ENCODE measurements at places on chromosomes 1 and 21.

DNA sequence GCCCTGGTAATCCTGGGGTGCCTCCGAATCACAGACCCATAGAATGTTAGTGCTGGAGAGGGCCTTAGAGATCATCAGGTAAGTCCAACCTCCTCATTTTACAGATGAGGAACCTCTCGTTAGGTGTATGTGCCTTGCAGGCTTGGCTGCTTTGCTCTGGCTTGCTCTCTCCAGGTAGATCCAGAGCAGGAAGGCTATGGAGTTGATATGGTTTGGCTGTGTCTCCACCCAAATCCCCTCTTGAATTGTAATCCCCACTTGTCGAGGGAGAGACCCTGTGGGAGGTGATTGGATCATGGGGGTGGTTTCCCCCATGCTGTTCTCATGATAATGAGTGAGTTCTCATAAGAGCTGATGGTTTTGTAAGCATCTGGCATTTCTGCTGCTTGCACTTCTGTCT, 186.0 kb upstream of the PLXNA2 start:
- DNase-seq: no peak

GRCh38 chr1:231982871-231983587, 356.4 kb downstream of the DISC1 start:
- no peak for DNase-seq

- DNase-seq: no peak
Observed at GRCh38 chr1:180230791-180231505, 884 bp downstream of the LHX4 start.

GRCh38 chr21:41358193-41359166, 3.3 kb upstream of the MX2 start:
- DNase-seq: no peak

DNA sequence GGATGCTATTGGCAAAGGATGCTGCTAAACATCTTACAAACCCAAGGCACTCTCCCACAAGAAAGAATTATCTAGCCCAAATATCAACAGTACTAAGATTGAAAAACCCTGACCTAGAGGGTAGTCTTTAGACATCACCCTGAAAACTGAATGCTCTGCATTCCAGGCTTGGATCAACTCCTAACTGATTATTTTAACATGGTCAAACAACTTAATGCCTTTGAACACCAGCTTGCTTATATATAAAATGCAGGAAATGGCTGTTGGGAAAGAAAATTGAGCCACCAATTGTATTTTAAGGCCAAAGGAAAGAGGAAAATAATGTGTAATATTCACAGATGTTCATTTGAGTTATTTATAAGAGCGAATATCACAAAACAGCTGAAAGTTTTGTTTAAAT, 72.2 kb upstream of the C1orf87 start:
- DNase-seq: no peak

DNA sequence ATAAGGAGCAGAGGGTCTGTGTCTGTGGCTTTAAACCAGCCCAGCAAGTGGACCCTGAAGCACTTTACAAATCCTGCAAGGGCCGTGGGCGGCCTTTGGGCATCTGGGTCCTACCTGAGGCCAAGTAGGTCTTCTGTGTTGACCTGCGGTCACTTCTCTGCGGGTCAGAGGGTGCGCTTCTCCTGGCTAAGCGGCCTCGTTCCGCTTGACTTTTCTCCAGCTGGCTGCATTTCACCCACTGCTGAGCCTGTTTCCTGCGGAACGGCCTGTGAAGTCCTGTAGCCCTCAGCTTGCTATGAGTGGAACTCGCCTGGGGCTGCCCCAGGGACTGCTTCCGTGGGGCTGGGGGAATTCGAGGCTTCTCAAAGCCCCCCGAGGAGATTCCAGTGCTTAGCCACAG, 43.3 kb downstream of the SLC37A1 start:
- DNase-seq: no peak

GRCh38 chr21:44555200-44555875, 3.3 kb downstream of the KRTAP10-3 start:
- no peak for DNase-seq

DNA sequence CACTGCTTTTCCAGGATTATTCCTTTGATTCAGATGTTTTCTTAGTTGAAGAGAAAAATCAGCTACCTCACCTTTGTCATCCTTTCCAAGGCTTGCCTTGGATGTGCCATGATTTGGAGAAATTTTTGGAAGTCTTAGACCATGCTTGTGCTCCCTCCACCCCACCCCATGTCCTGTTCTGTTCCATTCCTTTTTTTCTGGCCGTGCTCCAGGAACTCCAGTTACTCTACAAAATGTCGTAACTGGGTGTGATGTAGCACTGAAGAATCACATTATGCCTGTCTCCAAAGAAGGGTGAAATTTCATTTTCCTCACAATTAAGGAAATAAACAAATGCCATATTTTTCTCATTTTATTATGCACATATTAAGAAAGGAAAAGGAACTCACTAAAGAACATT, 217.8 kb upstream of the ZRANB2 start:
- no peak for DNase-seq

DNA sequence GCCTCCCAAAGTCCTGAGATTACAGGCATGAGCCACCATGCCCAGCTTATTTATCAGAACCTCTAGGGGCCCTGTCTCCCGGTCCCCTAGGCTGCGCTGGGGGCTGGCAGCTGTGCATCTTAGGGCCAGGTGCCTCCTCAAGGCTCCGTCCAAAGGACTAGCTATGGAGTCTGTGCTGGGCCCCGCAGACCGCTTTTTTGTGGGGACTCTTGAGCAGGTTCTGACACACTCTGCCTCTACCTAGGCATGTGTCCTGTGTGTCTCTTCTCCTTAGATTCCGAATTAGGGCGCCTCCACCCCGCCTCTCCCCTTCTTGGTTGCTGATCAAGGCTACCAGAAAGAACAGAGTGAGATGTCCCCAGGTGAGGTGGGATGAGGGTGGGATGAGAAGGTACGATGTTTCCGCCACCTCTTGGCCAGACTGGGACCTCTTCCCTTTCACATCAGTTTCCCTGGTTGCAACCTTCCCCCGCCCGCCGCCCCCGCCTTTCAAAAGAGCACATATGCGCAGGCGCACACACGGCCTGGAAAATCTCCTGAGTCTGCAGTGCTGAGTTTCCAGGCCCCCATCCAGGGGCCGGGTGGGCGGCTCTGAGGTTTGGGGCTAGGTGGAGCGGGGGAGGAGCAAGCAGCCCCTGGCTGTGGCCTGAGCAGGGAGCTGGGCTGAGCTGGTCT, 5.0 kb upstream of the PTPN7 start:
- DNase-seq: no peak

GRCh38 chr1:17717594-17718535, 37.3 kb upstream of the ACTL8 start:
- no peak for DNase-seq

DNA sequence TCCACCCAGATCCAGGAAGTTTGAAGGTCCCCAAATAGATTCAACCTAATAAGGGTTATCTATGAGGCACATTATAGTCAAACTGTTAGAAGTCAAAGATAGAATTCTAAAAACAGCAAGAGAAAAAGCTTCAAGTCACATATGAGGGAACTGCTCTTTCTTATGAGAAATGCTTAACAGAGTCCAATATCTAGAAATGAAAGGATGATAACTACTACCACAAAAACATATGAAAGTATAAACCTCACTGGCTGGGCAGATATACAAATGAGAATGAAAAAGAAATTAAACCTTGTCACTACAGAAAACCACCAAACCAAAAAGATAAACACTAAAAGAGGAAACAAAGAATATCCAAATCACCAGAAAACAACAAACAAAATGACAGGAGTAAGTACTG, 201.8 kb downstream of the KCNH1 start:
- no peak for DNase-seq

- no peak for DNase-seq
Observed at GRCh38 chr1:30686236-30686935, 37.0 kb downstream of the MATN1 start.
